ENCODE measurements at places on chromosomes 7 and 10.

- H3K27ac ChIP-seq: no peak overlapping the region
- DNase-seq: no peak
- H3K4me3 ChIP-seq: no peak overlapping the region
- H3K4me1 ChIP-seq: no peaks in the 10 kb centered on the region
- no peaks in the 10 kb centered on the region for H3K27me3 ChIP-seq
- H3K36me3 ChIP-seq: no peaks in the 10 kb centered on the region
These were observed 405.0 kb downstream of the ADRA2A start for GRCh38 chr10:111481866-111482265.

GRCh38 chr7:107754642-107755041 is 10.7 kb downstream of the CBLL1 start:
- H3K27me3 ChIP-seq: no peaks in the 10 kb centered on the region
- H3K4me1 ChIP-seq: no peaks in the 10 kb centered on the region
- H3K27ac ChIP-seq: no peak overlapping the region
- no peak for DNase-seq
- no peak overlapping the region for H3K4me3 ChIP-seq

DNA sequence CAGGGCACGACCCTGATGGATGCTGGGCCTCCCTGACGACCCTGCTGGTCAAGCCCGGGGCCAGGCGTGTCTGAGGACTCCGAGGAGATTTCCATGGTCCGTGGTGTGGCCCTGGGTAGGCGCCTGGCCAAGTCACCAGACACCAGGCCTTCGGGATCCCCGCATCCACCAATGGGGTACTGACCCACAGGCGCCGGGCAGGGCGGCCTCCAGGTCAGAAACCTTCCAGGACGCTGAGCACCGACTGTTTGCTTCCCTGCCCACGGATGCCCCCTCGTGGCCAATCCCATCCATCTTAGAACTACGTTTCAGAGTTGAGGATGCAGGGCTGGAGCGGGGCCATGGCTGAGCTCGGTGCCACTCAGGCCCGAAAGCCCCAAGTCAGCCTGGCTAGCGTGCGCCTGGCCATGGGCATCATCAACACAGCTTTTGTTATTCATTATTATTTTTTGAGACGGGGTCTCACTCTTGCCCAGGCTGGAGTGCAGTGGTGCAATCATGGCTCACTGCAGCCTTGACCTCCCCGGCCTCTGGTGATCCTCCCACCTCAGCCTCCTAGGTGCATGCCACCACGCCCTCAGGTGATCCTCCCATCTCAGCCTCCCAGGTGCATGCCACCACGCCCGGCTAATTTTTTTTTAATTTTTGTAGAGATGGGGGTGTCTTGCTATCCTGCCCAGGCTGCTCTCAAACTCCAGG is 7.1 kb upstream of the AMZ1 start:
- no peak overlapping the region for H3K27ac ChIP-seq
- no peaks in the 10 kb centered on the region for H3K4me1 ChIP-seq
- H3K4me3 ChIP-seq: no peak overlapping the region
- H3K27me3 ChIP-seq: no peaks in the 10 kb centered on the region

DNA sequence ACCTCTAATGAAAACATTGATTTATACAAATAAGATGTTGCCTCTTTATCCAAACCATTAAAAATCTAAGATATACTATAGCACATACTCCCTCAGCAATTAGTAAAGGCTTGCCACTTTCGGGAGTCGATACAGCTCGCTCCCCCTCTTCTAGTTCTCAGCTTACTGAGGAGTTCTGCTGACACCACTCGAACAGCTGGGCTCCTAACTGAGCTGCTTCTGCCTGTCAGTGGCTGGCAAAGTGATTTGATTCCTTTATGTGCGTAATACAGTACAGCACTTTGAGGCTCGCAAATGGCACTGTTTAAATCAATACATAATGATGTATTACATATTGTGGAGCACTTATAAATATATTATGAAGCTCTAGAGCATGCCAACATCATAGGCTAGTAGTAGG is 241.8 kb downstream of the CREB5 start:
- no peaks in the 10 kb centered on the region for H3K36me3 ChIP-seq
- H3K4me3 ChIP-seq: no peak overlapping the region
- H3K27me3 ChIP-seq: no peaks in the 10 kb centered on the region

- H3K4me1 ChIP-seq: no peaks in the 10 kb centered on the region
- no peak for DNase-seq
- no peak overlapping the region for H3K27ac ChIP-seq
- no peak overlapping the region for H3K4me3 ChIP-seq
These were observed 543.2 kb upstream of the SEMA3D start for GRCh38 chr7:85730012-85730411.

GRCh38 chr7:85103357-85103756 is 83.5 kb downstream of the SEMA3D start:
- H3K4me3 ChIP-seq: no peak overlapping the region
- H3K27ac ChIP-seq: no peak overlapping the region
- peak; percentile 67 for DNase-seq
- no peaks in the 10 kb centered on the region for H3K27me3 ChIP-seq
